ENCODE measurements at places on chromosomes 6 and 20.
A peak's percentile ranks its signal among the peaks of the same experiment; 100 is the strongest.

DNA sequence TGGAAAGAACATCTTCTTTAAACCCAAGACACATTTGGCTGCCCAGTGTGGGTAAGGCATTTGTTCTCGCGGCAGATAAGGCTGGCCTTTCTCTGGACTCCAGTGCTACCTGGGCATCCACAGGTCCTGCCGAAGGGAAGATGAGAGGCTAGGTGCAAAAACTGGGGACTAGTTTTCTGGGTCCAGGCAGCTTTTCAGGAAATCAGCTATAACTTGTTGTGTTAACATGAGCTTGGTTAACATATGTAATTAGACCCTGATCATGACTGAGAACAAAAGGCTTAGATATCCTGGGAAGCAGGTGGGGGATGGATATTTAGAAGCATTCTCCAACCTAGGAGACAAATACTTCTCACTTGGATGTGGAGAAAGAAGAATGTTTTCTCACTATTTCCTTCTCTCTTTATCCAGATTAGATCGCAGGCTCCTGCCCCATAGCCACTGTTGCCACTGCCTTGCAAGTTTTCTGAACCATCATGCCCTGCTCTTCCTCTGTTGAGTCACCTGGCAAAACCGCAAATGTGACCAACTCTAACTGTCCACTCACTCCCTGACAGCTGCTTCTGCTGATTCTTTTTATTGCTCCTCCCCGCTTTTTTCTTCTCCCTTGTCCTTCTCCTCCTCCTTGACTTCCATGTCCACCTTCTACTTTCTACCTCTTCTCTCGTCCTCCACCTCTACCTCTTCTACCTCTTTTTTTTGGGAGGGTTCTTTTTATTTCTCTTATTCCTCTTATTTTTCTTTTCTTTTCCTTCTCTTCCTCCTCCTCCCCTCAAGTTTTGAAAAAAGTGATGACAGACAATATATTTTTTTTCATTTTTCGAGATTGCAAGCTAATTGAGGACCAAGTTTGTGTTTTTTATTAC lies 258.1 kb downstream of the UTRN start:
- peak; percentile 69 for DNase-seq

GRCh38 chr6:79072640-79073181 lies 5.3 kb downstream of the PHIP start:
- DNase-seq = no peak

- DNase-seq = no peak
Observed at GRCh38 chr6:128521282-128521632, 858 bp upstream of the PTPRK start.

GRCh38 chr6:34343806-34344205 lies 48.7 kb downstream of the NUDT3 start:
- no peak for DNase-seq

- DNase-seq = no peak
Observed at GRCh38 chr20:45069261-45069660, 31.7 kb downstream of the KCNS1 start.

- DNase-seq = no peak
Observed at GRCh38 chr6:74611220-74611619, 594.6 kb downstream of the COL12A1 start.

DNA sequence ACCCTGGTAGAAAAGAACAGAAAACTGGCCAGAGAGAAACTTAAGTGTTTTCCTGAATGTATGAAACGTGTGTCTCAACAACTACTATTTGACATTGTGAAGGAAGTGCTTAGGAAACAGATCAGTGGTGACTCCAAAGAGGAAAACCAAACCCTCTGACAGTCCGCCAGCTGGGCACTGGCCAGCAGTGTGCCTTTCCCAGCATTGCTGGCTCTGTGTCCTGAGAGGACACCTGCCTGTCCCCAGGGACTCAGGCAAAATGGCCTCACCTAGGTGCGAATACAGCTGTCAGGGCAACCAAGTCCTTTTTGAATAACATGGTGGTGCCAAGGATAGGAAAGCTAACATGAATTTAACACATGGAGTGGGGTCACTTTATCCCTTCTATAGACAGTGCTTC lies 72.5 kb downstream of the NDUFAF5 start:
- no peak for DNase-seq

- peak; percentile 50 for DNase-seq
Observed at GRCh38 chr6:35213824-35214756, at the start of gene SCUBE3. Gene SCUBE3 (plus strand): TSS chr6:35213956. CDS start chr6:35214419, 463 bp downstream.

DNA sequence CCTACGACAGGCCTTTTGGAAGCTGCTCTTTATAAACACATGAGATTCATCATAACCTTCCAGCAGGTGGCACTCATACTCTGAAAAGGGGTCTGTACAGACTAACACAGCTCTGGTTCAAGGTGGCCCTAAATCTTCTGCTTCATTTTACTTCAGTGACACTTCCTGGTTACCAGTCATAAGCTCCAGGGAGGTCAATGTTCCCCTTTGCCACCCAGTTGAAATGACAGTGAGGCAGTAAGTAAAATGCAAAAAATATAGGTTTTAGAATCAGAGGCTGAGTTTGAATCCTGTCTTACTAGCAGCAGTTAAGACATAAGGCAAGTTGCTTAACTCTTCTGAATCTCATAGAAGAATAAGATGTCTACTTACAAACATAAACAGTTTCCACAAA lies 132.8 kb downstream of the CDK19 start:
- peak; percentile 97 for DNase-seq

- DNase-seq = no peak
Observed at GRCh38 chr20:22338140-22338708, 246.1 kb downstream of the FOXA2 start.

DNA sequence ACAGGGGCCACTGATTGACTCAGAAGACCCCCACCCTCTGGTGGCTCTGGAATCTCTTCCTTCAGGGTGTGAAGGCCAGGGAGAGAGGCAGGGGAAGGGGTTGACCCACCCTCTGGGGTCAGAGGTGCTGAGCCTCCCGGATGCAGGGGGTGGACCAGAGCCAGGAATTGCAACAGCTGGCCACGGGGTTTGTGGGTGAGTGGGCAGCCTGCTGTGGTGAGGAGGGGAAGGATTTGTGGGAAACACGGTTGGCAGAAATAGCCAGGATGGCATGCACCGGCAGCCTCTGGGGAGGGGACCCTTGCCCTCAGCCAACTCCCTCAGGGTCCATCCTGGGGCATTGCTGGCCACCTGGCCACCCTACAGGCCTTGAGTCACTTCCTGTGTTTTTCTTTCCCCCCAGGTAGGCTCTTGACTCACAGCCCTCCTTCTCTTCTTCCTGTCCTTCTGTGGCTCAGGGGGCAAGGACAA lies 92.8 kb downstream of the MRPL14 start:
- DNase-seq = no peak

DNA sequence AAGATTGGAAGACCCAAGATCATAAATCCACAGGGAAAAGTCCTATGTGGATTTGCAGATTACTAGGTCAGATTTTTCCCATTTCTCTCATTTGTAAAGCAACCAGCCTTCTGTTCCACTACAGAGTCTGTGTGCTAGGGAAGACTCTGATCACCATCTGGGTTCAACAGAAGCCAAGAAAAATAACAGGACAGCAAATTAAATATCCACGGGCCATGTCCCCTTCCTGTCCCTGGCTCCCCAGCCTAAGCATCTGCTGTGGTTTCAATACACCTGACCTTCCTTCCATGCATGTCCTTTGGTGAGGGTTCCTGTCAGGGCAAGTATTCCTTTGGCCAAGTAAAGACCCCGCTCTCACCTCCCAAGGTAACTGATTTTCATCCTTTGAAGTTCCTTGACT lies 558.8 kb downstream of the KIF16B start:
- DNase-seq = no peak

DNA sequence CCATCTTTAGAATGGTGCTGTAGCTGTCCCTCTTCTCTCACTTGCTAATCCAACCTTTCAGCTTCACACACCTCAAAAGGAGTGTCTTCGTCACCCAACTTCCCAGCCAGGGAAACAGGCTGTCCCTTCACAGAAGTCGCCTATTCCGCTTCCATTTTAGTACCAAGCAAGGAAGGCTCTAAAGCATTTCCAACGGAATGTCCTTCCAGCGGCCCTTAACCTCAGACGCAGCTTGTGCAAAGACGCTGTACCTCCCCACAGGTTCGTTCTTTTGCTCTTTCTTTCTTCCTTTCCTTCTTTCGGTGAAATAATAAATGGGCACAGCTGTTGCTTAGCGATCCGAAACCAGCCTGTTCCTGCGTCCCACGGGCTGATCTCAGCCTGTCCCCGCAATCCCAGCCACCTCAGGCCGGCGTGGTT lies 1.5 kb downstream of the PTPRT start:
- DNase-seq = peak; percentile 8

DNA sequence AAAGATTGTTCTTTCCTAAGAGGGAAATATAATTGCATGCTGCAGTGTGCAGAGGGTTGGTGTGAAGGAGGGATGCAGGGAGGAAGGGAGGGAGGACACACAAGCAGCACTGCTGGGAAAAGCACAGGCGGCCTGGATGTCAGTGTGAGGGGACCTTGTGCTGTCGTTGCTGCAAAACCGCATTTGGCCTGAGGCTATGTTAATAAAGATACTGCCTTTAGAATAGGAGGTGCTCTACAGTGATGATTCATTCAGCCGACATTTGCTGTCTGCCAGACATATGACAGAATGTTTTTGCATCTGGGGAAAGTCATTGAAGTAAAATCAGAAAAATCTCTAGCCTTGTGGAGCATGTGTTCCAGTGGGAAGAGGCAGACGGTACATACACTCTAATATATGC lies 50.5 kb upstream of the TRIM26 start:
- DNase-seq = no peak

DNA sequence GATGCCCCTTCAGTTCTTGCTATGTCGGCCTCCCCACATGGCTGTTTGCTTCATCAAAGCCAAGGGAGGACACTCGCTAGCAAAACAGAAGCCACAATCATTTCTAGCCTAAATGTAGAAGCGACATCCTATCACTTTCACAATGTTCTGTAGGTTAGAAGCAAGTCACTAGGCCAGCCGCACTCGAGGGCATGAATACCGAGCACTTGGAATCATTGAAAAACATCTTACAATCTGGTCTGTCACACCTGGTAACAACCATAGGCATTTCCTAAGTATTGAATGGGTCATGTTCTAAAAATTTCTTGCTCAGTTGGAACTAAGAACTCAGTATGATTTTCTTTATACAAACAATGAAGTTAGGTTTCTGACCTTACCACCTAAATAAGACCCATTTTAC lies 192.3 kb downstream of the AIG1 start:
- DNase-seq = no peak

- no peak for DNase-seq
Observed at GRCh38 chr6:134746140-134746539, 203.8 kb downstream of the ALDH8A1 start.

DNA sequence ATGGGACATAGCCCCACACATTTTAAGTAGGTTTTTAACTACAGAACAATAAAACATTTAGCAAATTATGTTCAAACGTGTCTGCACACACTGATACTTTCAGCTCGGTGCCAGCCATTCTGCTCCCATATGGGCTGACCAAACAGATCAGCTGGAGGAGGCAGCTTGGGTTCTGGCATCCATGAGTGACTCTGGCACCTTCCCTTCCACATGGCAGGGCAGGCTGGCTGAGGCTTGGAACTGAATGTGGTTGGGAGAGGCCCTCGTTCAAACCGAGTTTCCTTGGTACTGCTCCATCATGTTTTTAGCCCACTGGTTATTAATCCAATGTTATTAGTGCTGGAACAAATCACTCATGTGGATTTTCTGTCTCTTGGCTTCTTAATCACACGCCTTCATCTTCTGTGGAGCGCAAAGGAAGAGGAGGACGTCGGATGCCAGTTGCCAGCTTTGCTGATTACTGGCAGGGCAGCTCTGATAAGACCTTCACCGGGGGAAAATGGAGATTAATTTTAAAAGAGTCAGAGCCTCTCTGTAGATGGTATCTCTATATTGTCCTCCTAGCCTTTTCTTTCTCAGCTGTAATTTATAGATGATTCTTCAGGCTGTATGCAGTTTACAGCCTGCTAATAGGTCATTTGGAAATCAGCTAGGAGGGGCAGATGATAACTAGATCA lies 93.1 kb upstream of the TIAM2 start:
- peak; percentile 33 for DNase-seq

DNA sequence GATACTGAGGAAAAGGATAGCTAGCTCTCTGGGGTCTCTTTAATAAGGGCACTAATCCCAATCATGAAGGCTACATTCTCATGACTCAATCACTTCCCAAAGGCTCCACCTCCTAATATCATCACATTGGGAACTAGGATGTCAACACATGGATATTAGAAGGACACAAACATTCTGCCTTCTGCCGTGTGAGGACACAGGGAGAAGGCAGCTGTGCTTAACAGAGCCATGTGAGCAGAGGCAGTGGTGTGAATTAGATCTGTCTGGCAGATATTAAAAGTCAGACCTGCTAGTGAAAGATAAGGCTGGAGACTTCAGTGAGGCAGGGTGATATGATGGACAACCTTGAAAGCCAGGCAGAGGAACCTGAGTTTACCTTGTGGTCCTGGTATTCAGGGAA lies 341.9 kb downstream of the ARHGAP18 start:
- DNase-seq = peak; percentile 5

DNA sequence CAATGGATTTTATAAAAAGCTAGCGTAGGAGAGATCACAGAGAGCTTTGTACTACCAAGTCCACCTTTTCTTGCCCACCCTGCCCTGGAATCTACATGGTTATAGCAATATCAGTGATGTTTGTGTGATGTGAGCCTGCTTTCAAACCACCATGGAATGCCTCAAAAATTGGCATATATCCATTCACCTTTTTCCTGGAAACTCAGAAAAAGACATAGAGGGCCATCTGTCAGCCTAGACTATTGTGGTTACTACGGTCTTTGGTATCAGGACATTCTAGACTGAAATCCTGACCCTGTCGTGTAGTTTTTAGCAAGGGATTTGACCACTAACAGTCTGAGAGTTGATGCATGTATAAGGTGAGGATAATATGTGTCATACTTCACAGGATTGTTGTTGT lies 239.6 kb downstream of the GRIK2 start:
- DNase-seq = no peak
